ENCODE measurements at places on chromosomes 2 and 18.

DNA sequence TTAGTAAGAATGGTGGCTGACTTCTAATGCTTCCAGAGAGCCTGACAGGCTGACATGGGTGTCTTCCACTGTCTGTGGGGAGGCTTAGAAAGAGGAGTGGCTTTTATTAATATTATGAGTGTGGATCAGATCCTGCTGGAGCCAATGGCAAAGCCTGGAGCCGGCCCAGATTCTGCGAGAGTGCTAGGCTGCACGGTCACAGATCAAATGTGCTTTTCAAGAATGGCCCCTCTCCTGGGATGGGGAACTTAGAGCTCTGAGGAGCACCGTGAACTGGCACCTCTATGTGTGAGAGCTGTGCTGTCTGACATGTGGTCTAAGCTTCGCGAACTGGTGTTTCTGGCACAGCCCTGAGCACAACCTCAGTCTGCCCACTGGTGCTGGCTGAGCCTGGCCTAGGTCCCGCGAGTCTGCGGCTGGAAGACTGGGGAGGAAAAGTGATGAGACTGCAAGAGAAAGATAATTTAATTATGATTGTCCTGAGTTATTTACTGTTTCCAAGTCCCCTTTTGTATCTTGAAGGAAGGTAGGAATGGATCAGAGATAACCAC is 70.4 kb downstream of the ASAP2 start:
- no peak for DNase-seq

DNA sequence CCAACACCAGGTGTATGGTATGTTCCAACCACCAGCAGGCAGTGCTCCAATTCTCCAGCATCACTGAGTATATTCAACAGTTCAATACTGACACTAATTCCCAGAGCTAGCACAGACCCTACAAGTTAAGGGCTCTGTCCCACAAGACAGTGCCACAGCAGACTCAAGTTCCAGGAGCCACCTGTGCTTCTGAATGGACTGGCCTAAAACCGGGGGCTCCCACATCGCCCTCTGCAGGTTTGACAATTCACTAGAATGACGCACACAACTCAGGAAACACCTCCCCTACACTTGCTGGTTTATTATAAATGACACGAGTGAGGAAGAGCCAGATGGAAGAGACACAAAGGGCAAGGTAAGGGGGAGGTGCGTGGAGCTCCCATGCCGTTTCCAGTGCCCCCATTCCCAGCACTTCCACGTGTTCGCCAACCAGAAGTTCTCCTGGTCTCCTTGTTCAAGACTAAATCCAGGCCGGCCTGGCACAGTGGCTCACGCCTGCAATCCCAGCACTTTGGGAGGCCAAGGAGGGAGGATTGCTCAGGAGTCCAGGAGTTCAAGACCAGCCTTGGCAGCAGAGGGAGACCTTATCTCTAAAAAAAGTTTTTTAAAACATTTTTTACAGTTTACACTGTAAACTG is 12.2 kb upstream of the ATP6V1B1 start:
- no peak for DNase-seq

DNA sequence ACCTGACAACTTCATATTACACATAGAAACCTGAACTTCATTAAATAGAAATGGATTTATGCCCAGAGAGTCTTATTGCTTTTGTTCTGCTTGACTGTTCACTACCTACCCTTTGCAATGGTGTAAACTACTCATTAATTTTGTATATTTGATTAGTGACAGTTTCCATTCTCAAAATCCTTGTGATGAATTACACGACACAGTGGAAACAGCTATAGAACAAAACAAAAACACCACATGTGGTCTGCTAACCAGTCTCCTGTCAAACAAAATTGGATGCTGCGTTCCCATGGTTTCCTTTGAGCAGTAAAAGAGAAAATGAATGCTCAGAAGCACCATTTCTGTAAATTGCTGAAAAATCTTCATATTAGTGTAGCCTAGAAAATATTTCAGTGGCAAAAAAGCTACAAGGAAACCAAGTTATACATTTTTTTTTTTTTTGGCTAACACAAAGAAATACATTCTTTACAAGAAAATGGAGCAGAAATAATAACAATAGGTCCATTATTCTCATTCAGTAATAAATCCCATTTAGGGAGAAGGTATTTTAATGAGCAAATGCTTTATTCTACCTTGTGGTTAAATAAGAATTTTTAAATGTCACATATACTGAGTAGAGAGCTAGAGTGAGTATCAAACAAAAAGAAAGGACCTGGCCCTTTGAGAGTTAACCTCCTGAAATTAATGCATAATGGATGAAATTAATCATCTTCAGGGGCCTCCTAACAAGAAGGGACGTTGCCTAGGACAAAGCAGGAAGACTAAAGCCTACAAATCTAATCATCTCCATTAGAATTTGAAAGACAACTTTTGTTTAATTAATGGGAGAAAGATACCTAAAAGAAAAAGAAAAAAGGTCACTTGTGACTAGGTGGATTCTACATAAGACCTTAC is 355.1 kb upstream of the ZC3H15 start:
- no peak for DNase-seq

- DNase-seq, result no peak
Observed at GRCh38 chr2:47346107-47346506, 56.8 kb upstream of the MSH2 start.

GRCh38 chr18:7105943-7106342 is 11.7 kb downstream of the LAMA1 start:
- no peak for DNase-seq

- DNase-seq, result no peak
Observed at GRCh38 chr2:109054865-109055264, 65.8 kb upstream of the EDAR start.

DNA sequence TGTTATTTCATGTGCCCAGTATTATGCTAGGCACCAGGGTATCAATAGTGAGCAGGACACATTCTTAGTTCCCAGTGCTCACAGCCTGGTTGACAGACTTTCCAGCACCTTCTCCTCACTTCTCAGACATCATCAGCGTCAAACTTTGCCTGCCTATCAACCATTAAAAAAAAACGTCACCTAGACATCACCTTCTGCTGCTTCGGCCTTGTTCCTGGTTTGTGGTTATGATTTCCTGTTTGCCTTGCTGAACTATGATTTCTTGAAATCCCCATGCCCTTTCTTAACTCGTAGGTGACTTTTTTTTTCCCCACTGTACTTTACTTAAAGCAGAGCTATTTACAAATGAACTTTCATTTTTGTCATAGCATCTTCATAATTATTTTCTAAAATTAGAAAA is 60.4 kb upstream of the NABP1 start:
- no peak for DNase-seq

GRCh38 chr2:155456222-155456621 is 757.7 kb downstream of the KCNJ3 start:
- DNase-seq, result no peak

DNA sequence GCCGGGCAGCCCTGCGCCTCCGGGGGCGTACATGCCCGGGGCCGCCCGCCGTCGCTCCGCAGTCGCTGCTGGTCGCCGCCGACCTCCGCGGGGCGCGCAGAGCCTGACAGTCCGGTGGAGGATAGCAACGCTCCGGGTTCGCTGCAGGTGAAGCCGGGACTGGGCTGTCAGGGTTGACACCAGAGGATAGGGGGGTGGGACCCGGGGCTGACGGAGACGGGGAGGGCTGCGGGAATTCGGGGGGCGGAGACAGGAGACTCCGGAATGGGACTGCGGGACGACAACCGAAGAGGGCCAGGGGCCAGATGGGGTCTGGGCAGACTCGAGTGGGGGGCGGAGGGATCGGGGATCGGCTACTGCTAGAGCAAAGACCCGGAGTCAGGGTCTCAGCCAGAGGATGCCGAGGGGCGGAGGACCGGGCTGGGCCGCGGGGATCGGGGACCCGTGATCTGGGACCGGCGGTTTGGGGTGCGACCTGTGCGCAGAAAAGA is 403 bp downstream of the TMEM127 start:
- peak; percentile 56 for DNase-seq

GRCh38 chr2:216960671-216961268 is 100.9 kb upstream of the TNP1 start:
- no peak for DNase-seq

- DNase-seq, result no peak
Observed at GRCh38 chr2:39664888-39665591, 677 bp upstream of the TMEM178A start.

- DNase-seq, result no peak
Observed at GRCh38 chr2:162782138-162782537, 56.4 kb downstream of the KCNH7 start.

GRCh38 chr2:150088538-150088937 is 398.9 kb downstream of the RND3 start:
- DNase-seq, result peak; percentile 25

GRCh38 chr2:138059487-138060300 is 95.4 kb downstream of the HNMT start:
- DNase-seq, result no peak

- DNase-seq, result no peak
Observed at GRCh38 chr2:235146871-235147565, 195.2 kb downstream of the SH3BP4 start.

- DNase-seq, result no peak
Observed at GRCh38 chr2:184834699-184835397, 236.5 kb downstream of the ZNF804A start.

DNA sequence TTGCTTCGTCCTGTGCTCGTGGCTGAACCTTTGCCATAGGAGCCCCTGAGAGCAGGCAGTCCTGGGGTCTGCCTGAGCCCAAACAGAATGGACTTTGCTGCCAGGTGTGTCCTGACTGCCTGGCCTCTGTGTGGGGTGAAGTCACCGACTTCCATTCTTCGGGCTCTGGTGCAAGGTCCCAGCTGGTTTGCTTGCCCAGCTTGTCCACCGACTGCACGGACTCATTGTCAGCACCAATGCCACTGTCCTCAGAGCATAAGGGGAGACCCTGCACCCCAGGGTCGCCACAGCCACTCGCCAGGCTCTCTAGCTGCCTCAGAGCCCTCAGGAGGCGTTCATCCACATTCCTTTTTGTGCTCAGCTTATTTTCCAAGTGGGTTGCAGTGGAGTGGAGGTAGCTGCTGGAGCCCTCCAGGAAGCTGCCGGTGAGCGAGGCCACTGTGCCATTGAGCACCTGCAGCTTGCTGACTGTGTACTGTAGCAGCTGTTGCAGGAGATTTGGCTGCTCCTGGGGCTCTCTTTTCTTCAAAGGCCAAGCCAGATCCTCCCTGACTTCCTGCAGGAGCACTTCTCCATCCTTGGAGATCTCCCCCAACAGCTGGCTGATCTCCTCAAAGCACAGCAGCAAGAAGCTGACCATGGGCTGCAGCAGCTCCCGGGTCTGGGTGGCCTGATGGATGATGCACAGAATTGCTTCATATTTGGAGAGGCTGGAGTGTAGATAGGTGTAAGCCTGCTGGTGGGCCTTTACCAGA is 1.2 kb downstream of the PCARE start:
- no peak for DNase-seq

DNA sequence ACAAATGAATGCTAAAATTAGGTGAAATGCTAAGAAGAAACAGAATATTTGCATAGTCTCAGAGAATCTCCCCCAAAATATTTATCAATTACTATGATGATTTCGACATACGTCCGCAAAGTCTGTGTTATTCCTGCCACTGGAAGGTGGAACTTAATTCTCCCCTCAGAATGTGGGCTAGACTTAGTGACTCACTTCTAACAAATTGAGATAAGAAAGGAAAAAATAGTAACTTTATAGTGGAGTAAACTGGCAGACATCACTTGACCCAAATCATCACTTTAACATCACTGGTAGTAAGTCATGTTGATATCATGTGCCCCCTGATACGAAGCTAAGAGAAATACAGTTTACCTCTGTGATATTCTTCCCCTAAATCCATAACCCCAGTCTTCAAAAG is 23.5 kb downstream of the HADHB start:
- DNase-seq, result no peak

DNA sequence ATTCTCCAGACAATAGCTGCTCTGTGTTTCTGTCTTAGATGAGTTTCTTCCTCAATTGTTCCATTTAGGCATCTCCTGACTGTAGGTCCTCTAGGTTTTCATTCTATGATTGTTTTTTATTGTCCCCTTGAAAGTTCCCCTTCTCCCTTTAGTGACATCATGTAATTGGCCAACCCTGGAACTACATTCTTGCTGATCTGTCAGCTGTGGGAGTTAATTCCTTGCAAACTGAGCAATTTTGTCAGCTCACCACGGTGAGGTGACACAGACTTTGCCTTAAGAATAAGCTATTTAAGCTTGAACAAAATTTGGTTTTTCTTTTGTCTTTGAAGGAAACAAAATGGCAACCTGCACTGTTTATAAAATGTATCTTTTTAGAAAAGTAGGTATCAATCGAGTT is 95.9 kb downstream of the TXNL1 start:
- DNase-seq, result no peak

DNA sequence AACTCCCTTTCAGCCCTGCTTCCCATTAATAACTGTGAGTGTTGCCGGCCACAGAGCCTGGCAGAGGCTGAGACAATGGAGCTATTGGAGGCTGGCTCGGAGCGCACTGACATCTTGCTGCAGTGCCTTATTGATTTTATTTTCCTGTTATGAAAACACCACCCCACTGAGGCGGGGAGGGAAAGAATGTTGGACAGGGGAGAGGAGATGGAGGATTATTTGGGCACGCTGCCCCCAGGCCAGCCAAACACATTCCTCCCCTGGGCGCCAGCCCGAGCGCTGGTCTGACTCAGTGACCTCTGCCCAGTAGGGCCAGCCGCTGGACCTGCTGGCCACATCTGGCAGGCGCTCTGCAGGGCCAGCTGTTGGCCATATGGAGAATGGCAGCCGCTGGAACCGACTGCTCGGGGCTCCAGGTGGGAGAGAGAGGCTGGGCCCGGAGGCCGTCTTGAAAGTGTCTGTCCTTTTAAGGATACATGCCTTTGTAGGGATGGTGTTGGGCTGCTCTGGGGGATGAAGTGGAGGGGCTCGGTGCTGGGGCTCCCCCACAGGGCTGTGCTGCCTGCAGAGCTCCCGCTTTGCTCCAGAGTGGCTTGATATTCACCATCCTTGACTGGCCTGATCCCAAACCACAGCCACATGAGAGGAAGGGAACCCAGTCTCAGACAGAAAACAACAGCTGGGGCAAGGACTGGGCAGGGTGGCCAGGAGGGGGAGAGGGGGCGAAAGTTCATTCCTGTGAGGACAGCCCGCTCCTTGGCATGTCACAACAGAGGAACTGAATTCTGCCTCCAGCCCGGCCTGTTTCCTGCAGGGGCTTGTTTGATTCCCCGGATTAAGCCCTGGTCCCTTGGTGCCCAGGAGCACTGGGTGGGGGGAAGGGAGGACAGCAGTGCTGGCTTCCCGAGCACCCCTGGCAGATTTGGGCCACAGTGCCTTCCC is 179.0 kb downstream of the KLHL29 start:
- peak; percentile 97 for DNase-seq

GRCh38 chr2:151928380-151928779 is 100.2 kb upstream of the ARL5A start:
- DNase-seq, result no peak

GRCh38 chr18:31549416-31549815 is 42.3 kb upstream of the TTR start:
- DNase-seq, result no peak

Data from foreskin fibroblast (primary cell).